Body of pancreas (tissue), 4 donors: ENCODE measurements at places on chromosomes 1 and 21. TPM values are rescaled to one million over a fixed set of nuclear protein-coding genes. Genes with fewer than 3 reads are reported as not detected.

Gene KIRREL1
- 10.9 TPM for total RNA-seq

Gene OR2L2
- total RNA-seq = not detected

Gene PIGM
- total RNA-seq = 7.8 TPM

DNA sequence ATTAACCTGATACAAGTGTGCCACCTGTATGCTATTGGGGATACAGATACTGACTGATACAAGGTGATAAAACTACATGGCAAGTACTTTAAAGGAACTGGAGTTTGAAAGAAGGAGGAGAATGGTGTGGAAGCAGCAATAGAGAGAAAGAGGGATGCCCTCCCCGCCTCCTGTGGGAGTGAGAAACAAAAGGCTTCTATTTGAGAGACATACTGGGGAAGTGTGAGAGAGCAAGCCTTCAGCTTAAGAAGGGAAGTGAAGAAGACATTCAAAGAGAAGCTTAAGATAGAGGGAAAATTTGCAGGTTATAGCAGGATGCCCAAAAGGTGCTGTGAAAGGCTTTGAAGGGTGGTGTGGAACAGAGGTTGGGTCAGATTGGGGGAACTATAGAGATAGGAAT lies 7.7 kb upstream of the ALG14 start:
- H3K27me3 ChIP-seq = no peaks in the 10 kb centered on the region
- peaks cover 3% of the 10 kb centered on the region for H3K4me1 ChIP-seq
- H3K4me3 ChIP-seq = no peak overlapping the region
- H3K36me3 ChIP-seq = no peaks in the 10 kb centered on the region
- no peak for DNase-seq

DNA sequence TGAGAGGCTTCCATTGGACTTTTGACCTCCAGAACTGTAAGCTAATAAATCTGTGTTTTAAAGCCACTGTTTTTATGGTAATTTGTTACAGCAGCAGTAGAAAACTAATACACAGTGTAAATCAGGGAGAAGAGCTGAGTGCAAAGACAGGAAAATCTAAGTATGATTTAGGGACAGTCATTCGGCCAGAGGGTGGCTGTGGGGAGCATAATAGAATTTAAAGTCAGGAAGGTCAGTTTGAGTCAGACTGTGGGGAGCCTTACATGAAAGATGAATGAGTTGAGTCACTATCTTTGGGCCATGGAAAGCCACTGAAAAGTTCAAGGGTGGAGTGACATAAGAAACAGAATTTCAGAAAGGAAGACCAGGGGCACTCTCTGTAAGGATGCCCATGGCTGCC lies 52.4 kb upstream of the SSX2IP start:
- no peak overlapping the region for H3K27ac ChIP-seq
- H3K4me3 ChIP-seq = no peak overlapping the region
- no peak for DNase-seq
- no peaks in the 10 kb centered on the region for H3K4me1 ChIP-seq
- no peaks in the 10 kb centered on the region for H3K36me3 ChIP-seq

GRCh38 chr1:86582161-86582560 lies 35.3 kb downstream of the CLCA4 start:
- H3K27me3 ChIP-seq = no peaks in the 10 kb centered on the region
- H3K4me3 ChIP-seq = no peak overlapping the region
- no peaks in the 10 kb centered on the region for H3K36me3 ChIP-seq
- H3K4me1 ChIP-seq = no peaks in the 10 kb centered on the region

GRCh38 chr1:117657031-117657430 lies 51.2 kb downstream of the TENT5C start:
- H3K36me3 ChIP-seq = no peaks in the 10 kb centered on the region
- H3K27ac ChIP-seq = peak overlapping the region; percentile 14
- H3K4me3 ChIP-seq = no peak overlapping the region
- H3K4me1 ChIP-seq = peaks cover 39% of the 10 kb centered on the region

GRCh38 chr1:20142001-20142710 lies 3.0 kb downstream of the PLA2G2F start:
- no peak overlapping the region for H3K4me3 ChIP-seq
- DNase-seq = no peak
- no peak overlapping the region for H3K27ac ChIP-seq
- H3K36me3 ChIP-seq = no peaks in the 10 kb centered on the region

DNA sequence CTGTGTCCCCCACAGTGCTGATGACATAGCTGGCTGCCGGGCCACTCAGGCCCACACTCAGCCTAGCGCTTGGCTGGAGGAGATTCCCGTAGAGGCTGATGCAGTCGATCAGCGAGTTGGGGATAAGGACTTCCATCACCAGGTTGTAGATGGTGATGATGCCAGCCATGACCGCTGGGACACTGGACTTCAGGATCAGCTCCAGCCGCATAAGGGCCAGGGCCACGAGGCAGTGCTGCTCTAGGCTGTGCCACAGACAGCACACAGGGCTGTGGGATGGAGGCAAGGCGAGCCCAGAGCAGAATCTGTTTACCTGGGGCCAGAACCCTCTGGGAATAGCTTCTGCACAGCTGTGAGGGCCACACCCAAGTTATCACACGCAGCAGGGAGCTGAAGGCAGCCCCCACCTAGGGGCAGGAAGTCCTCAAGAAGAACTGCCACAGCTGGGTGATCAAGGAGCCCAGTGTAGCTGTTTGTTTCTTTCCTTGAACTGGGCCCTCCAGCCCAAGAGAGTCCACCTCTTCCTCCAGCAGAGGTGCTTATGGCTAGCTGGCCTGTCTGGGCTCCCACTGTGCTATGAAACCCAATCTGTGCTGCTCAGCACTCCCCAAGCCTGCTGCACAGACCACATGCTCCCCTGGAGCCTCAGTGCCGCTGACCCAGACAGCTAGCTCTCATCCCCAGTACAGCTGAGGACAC lies 6.2 kb downstream of the SLC2A1 start:
- H3K4me3 ChIP-seq = no peak overlapping the region
- DNase-seq = no peak
- H3K4me1 ChIP-seq = peaks cover 23% of the 10 kb centered on the region
- H3K27me3 ChIP-seq = no peaks in the 10 kb centered on the region
- peak overlapping the region; percentile 0 for H3K27ac ChIP-seq

- no peak overlapping the region for H3K4me3 ChIP-seq
- no peaks in the 10 kb centered on the region for H3K27me3 ChIP-seq
- no peaks in the 10 kb centered on the region for H3K4me1 ChIP-seq
- no peaks in the 10 kb centered on the region for H3K36me3 ChIP-seq
Measured at GRCh38 chr21:42356046-42356445, 5.3 kb upstream of the TFF2 start.

DNA sequence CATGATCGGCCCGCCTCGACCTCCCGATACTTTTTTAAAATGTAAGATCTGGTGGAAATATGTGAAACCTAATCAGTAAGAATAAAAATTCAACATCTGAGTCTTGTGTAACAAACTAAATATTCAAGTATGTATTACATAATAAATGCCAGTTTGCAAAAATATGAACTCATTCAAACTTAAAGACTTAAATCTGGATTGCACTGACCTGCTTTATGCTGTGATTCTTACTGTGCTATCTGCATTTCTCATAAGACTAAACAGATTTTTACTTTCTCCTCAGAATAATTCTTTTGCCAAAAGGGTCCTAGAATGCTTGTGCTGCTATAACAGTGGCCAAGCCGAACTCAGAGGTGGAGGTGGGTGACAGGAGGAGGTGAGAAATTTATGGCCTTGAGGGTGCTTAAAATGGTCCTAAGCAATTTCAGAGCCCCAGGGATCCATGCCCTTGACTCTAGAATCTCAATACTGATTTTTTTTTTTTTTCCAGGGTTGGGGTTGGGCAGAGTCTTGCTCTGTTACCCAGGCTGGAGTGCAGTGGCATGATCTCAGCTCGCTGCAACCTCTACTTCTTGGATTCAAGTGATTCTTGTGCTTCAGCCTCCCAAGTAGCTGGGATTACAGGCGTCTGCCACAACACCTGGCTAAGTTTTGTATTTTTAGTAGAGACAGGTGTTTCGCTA lies 38.2 kb downstream of the IL23R start:
- no peaks in the 10 kb centered on the region for H3K27me3 ChIP-seq
- H3K4me3 ChIP-seq = no peak overlapping the region
- no peaks in the 10 kb centered on the region for H3K4me1 ChIP-seq
- DNase-seq = no peak
- H3K36me3 ChIP-seq = no peaks in the 10 kb centered on the region
- no peak overlapping the region for H3K27ac ChIP-seq

GRCh38 chr1:163933437-163933836 lies 611.7 kb downstream of the NUF2 start:
- no peaks in the 10 kb centered on the region for H3K27me3 ChIP-seq
- H3K36me3 ChIP-seq = no peaks in the 10 kb centered on the region
- no peaks in the 10 kb centered on the region for H3K4me1 ChIP-seq
- DNase-seq = no peak
- H3K27ac ChIP-seq = no peak overlapping the region

GRCh38 chr1:26703478-26703877 lies 7.7 kb downstream of the ARID1A start:
- H3K27me3 ChIP-seq = no peaks in the 10 kb centered on the region
- no peak for DNase-seq
- H3K4me1 ChIP-seq = peaks cover 98% of the 10 kb centered on the region
